ENCODE measurements at places on chromosomes 11 and 22.

- no peak for DNase-seq
Observed at GRCh38 chr11:115224551-115224950, 279.7 kb downstream of the CADM1 start.

GRCh38 chr11:73577496-73577917, 20.4 kb downstream of the FAM168A start:
- DNase-seq: no peak

- DNase-seq: no peak
Observed at GRCh38 chr11:72730243-72730642, 22.0 kb downstream of the ARAP1 start.

DNA sequence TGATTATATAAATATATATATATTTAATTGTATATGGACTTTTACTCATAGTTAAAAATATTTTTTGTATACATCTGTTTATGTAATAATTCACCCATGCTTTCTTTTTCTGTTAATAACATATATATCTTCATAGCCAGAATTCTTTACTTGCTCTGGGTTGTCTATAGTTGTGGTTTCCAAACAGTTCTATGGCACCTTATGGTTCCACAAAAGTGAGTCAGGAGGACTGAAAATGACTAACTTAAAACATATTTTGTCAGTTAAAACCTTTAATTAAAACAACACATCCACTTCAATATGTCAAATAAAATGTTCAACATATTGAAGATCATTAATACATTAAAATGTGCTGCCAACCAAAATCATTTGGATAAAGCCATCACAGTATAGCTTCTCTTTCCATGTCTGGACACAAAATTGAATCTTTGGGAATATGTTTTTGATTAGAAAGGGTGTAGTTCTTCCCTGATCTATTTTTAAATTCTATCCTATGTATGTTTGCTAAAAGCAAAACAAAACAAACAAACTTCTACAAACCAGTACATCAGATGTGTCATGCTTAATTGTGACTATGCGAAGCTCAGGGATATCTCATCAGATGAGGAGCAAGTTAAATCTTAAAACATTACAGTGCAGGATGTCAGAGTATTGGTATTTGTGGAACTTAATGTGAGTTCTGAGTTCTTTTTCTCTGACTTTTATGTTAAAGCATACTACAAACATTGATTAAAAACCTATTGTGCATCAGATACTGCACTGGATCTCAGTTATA, 1488.4 kb upstream of the TENM4 start:
- no peak for DNase-seq

DNA sequence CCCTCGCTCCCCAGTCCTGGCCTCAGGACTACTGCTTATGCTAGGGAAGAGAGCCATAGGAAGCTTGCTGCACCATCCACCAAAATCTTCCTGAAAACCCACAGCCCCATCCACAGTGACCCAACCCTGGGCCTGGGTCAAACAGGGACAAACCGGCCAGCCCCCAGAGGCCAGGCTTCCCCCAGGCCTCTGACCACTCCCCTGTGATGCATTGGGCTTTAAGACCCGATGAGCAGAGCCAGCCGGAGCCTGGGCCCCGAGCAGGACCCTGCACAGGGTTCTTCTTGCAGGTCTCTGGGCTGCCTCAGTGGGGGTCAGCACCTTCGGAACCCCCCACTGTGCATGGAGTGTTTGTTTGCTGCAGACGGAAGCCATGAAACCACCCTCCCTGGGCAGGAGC, 583.7 kb downstream of the BRD1 start:
- no peak for DNase-seq

GRCh38 chr11:73227571-73228211, 9.6 kb downstream of the P2RY2 start:
- no peak for DNase-seq
